ENCODE measurements at places on chromosomes 5 and 9.

DNA sequence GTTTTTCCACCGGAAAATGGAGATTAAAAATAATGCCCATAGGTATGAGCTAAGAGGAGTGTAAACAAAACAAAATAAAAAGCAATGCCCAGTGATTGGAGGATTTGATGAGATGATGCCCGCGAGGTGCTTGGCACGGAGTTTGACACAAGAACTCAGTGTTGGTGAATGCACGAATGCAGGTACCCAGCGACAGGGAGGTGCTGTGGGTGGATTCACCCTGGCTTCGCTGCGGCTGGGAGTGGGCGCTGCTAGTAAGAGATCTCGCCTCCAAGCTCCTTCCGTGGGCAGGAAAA lies 526 bp upstream of the STXBP1 start:
- no peak for DNase-seq

GRCh38 chr9:33818847-33819500 lies 2.0 kb downstream of the UBE2R2 start:
- peak; percentile 27 for DNase-seq

DNA sequence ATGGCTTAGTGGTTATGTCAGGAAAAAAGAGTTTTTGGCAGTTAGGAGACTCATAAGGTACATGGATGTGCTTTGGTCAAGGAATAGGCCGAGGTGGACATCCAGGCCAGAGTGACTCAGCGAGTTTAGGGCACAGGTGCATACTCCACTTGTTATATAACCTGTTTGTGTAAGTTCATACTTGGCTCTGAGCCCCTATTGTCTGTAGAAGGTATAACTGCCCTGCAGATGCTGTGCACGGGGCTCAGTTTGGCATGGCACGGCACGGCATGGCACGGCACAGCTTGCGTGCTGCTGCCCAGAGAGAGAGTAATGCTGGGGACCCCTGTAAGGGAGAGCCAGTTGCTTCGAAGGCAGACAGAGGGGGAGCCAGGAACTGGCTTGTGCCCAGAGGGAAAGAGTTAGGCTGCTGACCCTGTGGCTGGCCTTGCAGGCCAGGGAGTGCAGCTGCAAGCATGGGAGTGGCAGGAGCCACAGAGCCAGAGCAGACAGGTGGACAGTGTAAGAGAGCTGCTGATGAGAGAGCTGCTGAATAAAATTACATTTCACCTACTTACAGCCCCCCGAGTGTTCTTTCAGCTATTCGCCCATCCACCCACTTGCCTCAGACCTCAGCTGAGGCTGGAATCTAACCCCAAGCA lies 32.2 kb downstream of the GCNT4 start:
- no peak for DNase-seq

- peak; percentile 20 for DNase-seq
Observed at GRCh38 chr9:132994410-132995120, 16.1 kb downstream of the GFI1B start.

DNA sequence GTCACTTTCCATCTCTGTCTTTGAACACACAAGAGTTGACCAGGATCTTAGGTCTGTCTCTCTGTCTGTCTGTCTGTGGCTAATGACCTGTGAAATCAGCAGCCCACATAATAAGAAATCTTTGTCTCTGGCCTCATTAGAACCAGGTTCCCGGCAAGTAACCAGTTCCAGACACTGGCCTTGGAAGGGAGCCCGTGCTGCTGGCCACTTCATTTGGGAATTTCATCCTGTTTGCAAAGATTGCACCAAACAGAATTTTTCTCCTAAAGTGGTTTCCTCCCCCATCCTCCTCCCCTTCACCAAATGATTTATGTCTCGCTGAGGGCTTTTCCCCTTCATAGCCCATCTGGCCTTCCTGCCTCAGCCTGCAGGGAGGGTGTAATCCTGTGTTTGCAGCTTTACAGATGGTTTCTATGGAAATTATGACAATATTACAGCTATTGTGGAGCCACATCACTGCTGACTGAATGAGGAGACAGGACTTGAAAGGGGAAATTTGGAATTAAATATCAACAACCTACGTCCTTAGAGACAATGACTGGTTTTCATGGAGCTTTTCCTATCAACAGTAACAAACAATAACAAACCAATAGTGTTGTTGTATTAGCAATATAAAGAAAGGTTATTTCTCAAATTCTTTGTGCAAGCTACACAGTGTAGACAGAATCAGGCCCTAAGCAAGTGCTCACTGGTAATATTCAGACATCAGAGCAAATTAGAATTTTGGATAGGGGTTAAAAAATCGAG lies 25.7 kb downstream of the DPYSL3 start:
- peak; percentile 99 for DNase-seq

- no peak for DNase-seq
Observed at GRCh38 chr9:76232861-76233489, 161.3 kb downstream of the RFK start.

DNA sequence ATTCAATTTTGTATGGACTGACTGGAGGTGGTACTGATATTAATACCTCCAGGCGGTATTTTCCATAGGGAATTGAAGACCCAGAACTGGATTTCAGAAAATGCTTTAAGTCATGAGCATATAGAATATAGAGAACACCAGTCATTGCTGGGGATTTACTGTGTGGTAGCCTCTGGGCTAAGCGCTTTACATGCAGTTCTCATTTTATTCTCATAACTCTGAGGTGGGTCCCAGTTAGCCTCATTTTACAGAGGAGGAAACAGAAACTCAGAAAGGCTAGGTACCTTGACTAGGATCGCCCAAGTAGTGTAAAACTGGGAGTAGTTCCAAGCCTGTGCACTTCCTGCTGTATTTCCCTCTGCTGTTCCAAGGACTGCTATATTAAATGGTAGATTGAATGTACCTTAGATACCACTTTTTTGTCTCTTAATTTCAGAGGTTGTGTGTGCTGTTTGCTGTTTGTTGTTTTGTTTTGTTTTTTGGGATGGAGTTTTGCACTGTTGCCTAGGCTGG lies 13.8 kb downstream of the SLC44A1 start:
- DNase-seq, result no peak

- no peak for DNase-seq
Observed at GRCh38 chr5:142915813-142916424, 145.7 kb downstream of the ARHGAP26 start.

DNA sequence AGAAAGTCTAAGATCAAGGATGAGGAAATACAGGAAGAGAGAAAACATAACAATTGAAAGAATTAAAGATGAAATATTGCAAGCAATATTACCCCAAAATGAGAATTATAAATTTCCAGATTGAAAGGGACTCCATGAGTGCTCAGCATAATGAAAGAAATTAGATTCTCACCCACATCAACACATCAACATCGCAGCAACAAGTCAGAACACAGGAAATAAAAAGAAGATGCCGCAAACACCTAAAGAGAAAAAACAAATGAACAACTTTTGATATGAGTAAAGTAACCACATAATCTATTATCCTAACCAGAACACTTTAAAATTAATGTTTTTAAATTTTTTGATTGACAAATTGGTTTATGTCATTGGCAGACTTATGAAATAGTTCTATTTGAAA lies 318.3 kb upstream of the PTGER4 start:
- no peak for DNase-seq

DNA sequence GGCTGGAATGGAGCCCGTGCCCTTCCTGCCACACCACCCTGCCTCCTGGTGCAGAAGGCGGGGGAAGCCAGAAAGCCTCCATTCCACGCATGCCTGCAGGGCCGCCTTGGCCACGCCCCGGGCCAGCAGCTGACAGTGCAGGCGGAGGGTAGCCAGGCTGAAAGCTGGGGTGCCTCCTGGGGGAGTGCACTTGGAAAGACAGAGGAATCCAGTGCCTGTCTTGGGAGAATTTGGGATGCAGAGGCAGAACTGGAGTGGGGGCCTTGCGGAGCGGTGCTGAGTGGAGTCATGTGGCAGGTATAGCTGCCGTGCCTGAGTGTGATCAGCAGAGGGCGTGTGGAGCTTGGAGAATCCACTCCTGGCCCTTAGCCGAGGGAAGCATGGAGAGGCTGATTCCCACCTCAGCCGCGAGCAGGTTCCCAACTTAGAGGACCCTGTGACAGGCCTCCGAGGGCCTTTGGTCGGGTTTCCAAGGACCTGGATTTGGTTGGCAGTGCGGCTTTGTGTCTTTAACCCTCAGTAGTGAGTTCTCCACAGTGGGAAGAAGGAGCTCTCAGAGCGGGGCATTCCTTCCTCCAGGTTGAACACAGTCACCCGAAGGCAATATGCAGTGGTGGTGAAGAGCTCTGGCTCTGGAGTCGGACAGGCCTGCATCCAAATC lies 9.1 kb upstream of the URM1 start:
- peak; percentile 74 for DNase-seq

- DNase-seq, result no peak
Observed at GRCh38 chr5:139903450-139903794, 107.8 kb downstream of the PSD2 start.

DNA sequence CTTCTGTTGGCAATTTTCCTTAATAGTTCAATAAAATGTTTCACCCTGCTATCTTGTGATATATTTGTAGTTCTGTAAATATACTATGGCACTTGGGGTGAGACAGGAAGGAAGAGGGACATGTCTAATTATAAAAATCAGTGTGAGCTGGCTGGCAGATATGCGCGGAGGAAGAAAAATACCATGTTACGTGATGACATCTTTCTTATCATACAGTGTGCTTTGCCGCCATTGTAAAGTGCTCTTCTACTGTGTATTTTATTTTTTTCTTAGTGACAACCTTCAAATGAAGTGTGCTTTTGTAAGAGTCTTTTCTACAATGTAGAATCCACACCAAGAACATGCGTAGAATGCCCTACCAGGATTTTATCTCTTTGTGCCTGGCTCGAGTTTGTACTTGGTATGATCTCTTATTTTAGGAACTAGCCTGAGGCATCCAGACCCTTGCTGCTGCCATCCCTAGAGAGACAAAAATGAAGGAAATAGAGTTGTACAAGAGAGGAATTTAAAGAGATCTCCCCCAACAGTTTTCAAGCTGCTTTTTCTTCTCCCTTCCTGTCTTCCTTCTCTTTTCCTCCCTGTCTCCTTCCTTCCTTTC lies 46.7 kb upstream of the RIOK2 start:
- no peak for DNase-seq

DNA sequence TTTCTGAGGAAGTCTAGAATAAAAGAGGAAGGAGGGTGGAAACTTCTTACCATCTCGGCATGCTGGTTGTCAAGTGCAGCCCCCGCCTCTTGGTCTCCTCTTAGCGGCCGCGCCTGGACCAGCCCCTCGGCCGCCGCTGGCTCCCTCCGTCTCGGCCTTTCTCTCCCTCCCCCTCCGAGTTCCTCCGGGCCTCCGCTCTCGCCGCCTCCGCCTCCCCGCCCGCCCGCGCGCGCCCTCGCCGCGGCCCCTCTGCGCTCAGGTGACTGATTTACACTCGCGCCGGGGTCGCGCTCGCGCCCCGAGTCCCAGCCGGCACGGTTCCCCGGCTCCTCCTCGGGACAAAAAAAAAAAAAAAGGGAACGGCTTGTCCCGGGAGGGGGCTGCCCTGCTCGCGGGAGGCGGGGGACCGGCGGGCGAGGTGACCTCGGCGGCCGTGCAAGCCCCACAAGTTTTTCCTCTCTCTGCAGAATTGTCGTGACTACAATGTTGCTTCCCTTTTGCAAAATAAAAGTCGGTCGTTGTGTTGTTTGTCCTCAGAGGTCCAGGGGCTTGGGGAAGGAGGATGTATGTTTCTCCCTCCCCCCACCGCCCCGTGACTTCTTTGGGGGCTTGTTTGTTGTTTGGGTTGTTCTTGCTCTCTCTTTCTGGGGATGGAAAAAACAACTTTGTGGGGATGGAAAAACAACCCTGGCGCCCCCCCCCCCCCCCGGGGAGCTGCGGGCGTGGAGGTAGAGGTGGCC lies at the start of gene BNC2:
TSS of gene BNC2 (minus strand) at position 75 of the 740 bp plus-strand sequence. CDS start at position 53, 22 bp downstream.
- DNase-seq, result peak; percentile 54

DNA sequence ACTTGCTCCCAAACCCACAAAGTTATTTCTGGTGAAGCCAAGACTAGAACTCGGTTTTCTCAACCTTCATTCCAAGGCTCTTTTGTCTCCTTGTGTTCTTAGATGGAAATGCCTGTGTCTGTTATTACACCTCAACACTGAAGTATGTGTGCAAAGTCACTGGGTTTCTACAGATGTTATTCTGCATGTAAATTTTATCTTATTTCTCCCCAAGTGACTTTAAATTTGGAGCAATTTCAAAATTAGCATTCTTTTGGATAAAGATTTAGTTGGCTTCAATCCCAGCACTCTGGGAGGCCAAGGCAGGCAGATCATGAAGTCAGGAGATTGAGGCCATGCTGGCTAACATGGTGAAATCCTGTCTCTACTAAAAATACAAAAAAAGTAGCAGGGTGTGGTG lies 104.4 kb upstream of the GNA14 start:
- DNase-seq, result peak; percentile 11

- no peak for DNase-seq
Observed at GRCh38 chr9:109369285-109369684, 48.4 kb upstream of the EPB41L4B start.

DNA sequence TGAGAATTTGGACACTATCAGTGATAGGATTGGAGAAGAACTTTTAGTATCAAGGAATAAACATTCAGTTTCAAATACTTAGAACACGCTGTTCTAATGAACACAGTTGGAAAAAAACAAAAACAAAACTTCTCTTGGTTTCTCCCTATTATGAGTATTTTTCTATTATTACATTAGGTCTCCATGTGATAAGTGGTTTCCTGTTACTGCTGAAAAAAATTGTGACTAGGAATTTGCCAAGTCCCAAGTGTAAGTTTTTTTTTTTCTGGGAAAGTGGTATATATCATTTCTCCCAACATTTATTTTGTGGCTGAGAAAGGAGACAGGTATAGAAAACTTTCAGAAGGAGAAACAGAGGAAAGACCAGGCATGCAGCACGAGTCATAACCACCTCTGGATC lies 41.1 kb downstream of the PCSK1 start:
- no peak for DNase-seq

GRCh38 chr9:22044583-22044982 lies 35.5 kb upstream of the CDKN2B start:
- peak; percentile 81 for DNase-seq

GRCh38 chr5:138083702-138084101 lies at the start of gene WNT8A:
WNT8A (plus strand) TSS chr5:138084033; CDS start chr5:138084128, 95 bp downstream.
- no peak for DNase-seq

DNA sequence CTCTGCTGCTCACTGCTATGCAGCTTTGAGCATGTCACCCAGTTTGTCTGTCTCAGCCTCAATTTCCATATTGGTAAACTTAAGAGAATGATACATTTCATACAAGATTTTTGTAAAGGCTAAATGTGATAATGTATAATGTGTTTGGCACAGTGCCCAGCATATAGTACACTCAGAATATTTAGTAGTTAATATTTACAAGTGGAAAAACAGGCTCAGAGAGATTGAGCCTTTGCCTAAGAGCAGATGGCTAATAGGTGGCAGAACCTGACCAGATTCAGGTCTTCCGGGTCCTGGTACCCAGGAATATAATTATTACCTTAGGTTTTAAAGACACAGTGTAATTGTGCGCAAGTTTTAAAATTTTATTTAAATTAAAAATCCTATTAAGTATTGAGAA lies 46.8 kb upstream of the KIAA1958 start:
- DNase-seq, result no peak

Measured in RPMI7951 (cell line).